ENCODE measurements at places on chromosomes 1 and 21.
A peak's percentile ranks its signal among the peaks of the same experiment; 100 is the strongest.

- DNase-seq, result no peak
Measured at GRCh38 chr1:38589036-38589435, 270.5 kb downstream of the RRAGC start.

- no peak for DNase-seq
Measured at GRCh38 chr1:214419650-214420049, 131.8 kb downstream of the PTPN14 start.

- no peak for DNase-seq
Measured at GRCh38 chr1:181508486-181509165, 25.3 kb downstream of the CACNA1E start.

DNA sequence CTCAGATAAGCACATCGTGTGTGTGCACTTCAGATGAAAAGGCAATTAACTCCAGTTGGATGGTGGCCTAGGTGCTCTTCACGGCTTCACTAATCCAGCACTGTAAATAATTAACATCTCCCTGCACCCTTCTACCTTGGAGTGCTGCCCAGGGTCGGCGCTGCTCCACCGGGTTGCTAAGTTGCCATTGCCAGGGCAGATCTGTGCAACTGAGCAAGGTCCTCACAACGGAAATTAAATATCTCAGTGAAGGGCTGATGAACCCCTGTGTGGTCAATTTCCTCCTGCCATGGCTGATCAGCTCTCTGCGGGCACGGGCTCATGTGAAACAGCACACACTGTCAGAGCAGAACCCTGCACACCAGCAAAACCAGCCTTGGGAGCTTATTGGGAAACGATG, 63.2 kb downstream of the SYDE2 start:
- no peak for DNase-seq

DNA sequence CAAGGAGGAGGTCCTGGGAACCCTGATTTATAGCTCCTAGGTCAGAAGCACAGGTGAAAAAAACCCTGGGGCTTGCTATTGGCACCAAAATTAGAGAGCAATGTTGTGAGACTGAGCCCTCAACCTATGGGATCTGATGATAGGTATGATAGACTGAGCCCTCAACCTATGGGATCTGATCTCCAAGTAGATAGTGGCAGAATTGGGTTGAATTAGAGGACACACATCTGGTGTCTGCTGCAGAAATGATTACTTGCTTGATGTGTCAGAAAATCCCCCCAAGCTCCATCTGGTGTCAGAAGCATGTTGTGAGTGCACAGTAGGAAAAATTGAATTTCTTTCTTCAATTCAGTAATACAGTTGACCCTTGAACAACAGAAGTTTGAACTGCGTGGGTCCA, 62.4 kb downstream of the MAP3K21 start:
- no peak for DNase-seq

DNA sequence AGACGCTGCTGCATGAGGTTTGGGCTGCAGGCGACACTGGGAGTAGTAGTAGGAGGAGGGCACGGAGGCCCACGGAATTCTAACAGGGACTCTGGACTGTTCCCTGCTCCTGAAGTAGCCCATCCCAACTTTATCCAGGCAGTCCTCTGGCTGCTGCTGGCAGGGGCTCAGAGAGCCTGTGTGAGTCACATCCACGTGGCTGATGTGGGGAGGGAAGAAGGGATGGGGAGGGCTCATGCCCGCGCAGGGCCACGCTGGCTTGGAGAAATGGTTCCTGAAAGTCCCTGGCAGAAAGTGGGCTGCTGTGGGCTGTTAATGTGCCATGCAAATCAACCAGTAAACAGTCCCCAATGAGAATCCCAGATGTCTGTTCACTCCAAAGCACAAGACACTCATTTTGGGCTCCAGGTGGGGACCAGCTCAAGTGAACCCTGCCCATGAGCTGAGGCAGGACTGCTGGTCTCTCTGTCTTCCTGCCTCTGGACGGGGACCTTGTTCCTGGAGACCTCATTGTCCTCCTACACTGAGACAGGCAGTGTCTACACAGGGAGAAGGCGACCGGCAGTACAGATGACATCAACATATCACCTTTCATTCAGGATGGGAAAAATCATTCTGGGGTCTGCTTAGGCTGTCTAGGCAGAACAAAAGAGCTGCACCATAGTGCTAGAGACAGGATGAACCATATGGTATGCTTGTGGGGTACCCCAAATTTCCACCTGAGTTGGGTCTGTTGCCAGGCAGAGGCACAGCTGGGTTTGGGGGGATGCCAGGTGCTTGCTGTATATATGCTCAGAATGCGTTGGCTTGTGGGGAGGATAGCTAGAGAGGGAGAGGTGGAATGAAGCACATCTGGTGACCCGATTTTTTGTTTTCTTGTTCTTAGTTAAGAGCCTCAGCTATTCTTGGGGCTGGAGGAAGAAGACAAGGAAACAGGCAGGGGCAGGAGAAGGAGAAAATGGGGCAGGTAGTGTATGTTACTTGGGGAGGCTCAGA, 57.9 kb upstream of the FMOD start:
- DNase-seq, result no peak

GRCh38 chr1:32991819-32992488, 27.3 kb upstream of the RNF19B start:
- no peak for DNase-seq

DNA sequence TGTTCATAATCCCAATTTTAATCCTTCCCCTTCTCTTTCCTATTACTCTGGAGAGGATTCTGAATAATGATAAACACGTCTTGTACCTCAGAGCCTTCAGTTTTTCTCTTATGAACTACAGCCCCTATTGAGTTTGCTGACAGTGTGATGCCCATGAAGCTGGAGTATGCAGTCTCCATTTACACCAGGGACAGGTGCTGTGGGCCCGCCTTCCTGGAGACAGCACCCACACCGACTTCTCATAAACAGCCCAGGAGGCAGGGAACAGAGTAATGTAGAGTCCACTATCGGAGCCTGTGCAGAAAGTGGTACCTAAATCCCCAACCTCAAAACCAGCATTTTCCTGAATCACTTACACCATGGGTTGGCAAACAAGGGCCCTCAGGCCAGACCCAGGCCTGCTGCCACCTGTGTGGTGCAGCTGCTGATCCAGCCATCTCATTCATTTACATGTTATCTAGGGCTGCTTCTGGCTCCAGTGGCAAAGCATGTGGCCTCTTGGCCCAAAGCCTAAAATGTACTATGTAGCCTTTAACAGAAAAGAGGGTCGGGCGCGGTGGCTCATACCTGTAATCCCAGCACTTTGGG, 95.1 kb upstream of the KRTAP19-8 start:
- no peak for DNase-seq

DNA sequence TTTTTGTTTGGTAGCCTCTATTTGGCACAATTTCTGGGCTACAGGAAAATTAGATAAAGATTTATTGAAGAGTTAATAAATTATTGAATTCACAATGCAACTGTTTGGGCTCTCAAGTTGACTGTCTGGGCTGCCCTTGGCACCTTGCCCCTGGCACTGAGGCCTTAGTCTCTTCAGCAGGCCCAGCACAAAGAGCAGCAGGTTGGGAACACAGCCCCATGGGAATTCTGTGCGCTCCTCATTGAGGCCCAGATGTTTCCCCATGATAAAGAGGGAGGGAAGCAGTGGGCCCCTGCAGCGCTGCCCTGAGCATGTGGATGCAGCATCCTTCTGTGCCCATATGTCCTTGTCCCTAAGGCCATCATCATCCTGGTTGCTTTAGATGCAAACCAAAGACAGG, 2.9 kb downstream of the CRNN start:
- no peak for DNase-seq

GRCh38 chr1:113616156-113616555, 143.1 kb downstream of the PHTF1 start:
- no peak for DNase-seq

- DNase-seq, result no peak
Measured at GRCh38 chr1:228825840-228826484, 90.7 kb downstream of the RHOU start.

DNA sequence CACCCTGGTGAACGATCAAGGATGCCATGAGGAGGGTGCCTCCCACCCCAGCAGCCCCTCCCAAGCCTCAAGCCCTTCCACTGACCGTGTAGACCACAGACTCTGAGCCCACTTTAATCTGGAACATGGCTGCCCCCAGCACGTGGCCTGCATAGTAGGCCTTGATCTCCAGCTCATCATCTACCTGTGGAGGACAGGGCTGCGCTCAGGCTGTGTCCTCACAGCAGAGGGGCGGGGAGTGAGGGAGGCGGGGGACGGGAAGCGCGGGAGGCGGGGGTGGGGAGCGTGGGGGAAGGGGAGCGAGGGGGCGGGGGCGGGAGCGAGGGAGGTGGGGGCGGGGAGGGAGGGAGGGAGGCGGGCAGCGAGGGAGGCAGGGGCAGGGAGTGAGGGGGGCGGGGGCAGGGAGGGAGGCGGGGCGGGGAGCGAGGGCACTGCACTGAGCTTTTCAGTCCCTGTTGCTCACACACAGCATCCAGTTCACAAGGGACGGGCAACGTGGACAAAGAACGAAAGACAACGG, 7.1 kb downstream of the PUSL1 start:
- peak; percentile 67 for DNase-seq

- no peak for DNase-seq
Measured at GRCh38 chr1:202367271-202367670, 18.8 kb downstream of the PPP1R12B start.

DNA sequence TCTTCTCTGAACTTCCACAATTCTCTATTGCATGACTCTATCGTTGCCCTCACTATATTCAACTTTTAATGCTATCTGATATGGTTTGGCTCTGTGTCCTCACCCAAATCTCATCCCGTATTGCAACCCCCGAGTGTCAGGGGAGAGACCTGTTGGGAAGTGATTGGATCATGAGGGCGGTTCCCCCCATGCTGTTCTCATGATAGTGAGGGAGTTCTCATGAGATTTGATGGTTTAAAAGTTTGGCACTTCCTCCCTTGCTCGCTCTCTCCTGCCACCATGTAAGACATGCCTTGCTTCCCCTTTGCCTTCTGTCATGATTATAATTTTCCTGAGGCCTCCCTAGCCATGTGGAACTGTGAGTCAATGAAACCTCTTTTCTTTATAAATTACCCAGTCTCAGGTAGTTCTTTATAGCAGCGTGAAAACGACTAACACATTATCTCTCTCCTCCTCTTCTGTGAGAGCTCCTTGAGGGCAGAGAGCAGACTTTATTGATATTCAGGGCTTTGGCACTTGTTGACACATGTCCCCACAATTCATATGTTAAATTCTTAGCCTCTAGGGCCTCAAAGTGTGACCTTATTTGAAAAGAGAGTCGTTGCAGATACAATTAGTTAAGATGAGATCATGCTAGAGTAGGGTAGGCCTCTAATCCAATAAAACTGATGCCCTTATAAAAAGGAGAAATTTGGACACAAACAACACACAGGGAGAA, 52.1 kb downstream of the ADCY10 start:
- DNase-seq, result no peak

GRCh38 chr21:15058854-15059263, 5.9 kb downstream of the NRIP1 start:
- DNase-seq, result no peak

GRCh38 chr21:25107708-25108107, 499.6 kb downstream of the MRPL39 start:
- no peak for DNase-seq

- DNase-seq, result no peak
Measured at GRCh38 chr1:68183895-68184294, 48.4 kb downstream of the WLS start.

DNA sequence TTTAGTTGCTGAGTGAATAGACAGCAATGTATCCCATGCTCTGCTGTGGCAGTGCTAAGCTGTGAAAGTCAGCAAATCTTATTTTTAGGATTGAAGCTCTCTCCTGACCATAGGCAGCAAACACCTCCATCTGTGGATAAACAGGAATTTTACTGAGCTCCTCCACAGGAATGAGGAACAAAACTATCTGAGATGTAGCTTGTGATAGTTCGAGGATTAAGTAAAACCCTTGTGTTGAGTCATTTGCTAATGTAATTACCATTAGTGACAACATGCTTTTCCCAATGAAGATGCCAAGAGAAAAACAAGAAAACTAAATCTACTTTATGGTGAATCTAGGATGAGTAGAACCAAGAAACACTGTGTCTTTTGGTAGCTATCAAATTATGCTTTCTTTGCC, 122.7 kb downstream of the CLEC20A start:
- no peak for DNase-seq

GRCh38 chr1:156746728-156747631, 4.5 kb downstream of the HDGF start:
- peak; percentile 95 for DNase-seq

DNA sequence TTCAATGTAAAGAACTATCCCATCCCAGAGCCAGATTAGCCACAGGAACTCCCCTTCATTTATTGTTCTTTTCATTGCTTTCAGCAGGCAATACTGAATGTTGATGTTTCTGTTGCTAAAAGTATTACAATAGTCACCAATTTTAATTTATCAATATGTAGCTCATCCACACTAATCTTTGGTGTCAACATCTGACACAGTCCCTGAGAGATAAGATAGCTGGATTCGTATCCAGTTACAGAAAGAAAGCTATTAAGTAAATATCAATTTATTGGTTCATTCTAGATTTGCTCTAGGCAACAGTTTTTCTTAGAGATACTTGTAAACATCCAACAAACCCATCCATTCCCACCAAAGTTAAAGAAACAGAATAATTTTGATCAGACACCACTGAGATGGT, 4.7 kb downstream of the ADSS2 start:
- no peak for DNase-seq

GRCh38 chr1:12384836-12385456, 155.1 kb downstream of the VPS13D start:
- DNase-seq, result no peak

DNA sequence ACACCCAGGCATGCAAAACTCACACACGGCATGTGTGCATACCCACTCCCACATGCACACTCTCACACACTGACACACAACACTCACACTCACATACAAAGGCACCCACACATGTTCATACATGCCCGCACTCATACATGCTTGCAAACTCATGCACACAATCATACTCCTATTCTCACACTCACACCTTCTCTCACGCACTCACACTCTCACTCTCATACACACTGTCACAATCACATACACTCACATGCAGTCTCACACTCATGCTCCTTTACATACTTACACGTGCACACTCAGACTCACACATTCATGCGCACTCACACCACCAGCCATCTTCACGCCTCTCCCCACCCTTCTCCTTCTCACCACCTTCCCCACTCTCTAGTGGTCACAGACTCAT, 3.1 kb downstream of the SLC5A9 start:
- no peak for DNase-seq
